Hematopoietic multipotent progenitor cell treated with erythropoietin and hydrocortisone succinate and interleukin-3 and kit ligand, for 15 days (in vitro differentiated cells): ENCODE measurements at places on chromosomes 2 and 18.
A peak's percentile ranks its signal among the peaks of the same experiment; 100 is the strongest.

GRCh38 chr2:15480552-15480951, 80.6 kb downstream of the NBAS start:
- DNase-seq, result no peak

- no peak for DNase-seq
Observed at GRCh38 chr2:21346984-21347383, 223.2 kb downstream of the TDRD15 start.

DNA sequence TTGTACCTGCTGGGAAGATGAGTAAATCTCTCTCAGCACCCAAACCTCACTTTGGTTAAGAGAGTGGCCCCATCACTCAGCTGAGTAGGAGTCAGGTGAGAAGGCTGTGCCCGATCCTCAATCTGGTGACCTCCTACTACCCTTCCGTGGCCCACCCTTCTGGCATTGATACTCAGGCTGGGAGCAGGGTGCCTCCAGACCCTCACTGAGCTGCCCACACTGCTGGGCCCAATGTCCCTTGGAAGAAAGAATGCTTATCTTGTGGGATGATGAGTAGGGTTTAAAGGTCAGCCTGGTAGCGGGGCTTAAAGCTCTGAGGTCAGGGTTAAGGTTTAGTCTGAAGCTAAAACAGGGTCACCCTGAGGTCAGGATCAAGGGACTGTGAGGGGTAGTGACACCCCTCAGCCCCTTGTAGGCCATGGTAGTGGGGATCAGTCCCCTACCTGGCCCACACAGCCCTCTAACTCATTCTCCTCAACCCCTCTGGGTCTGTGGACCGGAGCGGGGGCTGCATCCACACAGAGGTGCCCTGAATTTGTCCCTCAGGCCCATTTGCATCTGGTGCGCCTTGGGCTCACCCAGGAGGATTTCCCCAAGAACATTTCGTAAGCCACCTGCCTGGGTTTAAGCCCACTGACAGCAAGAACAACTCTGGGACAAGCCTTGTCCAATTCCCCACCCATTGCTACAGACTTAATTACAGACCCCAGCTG, 123.8 kb downstream of the CYP26B1 start:
- DNase-seq, result no peak

DNA sequence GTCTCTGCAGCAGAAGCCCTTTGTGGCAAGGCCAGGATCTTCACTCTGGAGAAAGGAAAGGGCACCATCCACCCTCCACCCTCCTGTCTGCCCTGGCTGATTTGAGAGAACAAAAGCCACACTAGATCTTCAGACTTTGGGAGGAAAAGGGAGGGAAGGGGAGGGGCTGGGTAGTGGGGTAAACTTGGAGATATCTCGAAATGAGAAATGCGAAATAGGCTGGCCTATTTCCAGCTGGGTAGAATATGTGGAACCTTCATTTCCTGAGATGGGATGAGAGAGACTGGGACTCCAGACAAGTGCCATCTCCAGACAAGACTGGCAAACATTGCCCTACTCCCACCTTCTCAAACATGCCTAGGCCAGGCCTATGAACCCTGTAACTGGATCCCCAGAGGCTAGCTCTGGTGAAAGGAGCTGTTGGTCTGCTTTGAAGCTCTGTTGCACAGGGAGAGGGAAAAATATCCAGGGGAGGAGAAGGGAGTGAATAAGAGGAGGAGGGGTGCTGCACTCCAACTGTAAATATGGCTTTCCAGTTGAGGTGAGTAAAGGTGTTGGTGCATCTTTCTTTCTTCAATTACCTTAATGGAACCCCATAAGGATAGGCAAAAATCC, 1.7 kb downstream of the HOXD12 start:
- DNase-seq, result no peak

DNA sequence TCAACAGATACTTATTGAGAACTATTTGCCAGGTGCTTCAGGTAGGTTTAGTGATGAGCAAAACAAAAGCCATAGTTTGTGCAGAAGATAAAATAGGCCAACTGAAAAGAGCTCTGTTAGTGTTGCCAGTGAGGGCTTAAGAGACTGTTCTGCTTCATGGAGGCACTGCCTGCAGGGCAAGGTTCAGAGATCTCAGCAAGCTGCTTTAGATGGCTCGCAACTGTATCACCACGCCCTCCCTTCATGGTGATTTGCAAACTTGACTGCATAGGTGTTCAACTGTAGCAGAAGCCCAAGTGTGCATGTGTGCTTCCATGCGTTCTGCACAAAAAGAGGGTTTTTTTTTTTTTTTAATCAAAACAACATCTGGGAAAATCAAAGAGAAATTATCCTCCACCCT, 84.5 kb downstream of the RAPH1 start:
- DNase-seq, result no peak

- DNase-seq, result no peak
Observed at GRCh38 chr18:13147130-13147529, 71.4 kb upstream of the LDLRAD4 start.

GRCh38 chr18:24663026-24663425, 202.6 kb downstream of the HRH4 start:
- DNase-seq, result no peak

GRCh38 chr18:50298443-50299284, 11.2 kb upstream of the CXXC1 start:
- DNase-seq, result no peak

- DNase-seq, result peak; percentile 30
Observed at GRCh38 chr18:56637176-56637575, 1.2 kb downstream of the TXNL1 start.

DNA sequence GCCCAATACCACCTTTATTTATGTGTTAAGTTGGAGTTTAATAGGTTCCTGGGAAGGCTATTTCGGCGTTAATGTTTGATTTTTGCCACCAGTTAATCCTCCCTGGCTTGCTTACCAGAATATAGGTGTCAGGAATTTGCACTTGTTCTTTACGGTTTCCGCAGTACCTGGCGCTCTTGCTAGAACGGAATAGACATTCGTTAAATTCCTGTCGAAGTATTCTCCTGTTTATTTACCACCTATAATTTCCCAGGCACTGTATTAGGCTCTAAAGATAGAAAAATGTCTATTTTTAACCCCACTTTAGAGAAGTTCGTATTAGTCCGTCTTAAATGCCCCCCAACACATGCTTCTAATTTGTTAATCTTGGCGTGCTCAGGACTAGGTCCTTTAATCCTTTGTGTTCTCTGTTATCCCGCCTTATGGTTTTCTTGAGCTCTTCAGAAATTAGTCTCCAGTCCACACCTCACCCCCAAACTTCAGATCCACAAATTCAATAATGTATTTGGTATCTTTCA, 575 bp downstream of the CCDC150 start:
- no peak for DNase-seq

DNA sequence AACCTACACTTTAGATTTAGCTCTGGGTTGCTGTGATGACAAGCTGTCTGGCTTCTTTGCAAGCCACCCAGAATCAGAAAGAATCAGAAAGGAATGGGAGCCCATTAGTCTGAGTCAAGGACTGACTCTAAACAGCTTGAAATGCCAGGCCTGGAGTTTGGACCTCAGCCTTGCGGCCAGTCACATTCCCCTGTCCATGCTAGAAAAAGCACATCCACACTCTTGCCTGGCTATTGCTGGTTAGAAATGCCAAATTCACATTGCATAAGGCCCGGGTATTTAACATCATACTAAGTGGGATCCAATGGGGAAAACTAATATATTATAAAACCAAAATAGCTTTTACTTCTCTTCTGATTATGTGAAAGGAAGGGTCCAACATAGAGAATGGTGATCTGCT, 756.8 kb upstream of the KLHL29 start:
- DNase-seq, result no peak
